Kidney epithelial cell (primary cell): ENCODE measurements at places on chromosomes 13 and 19. TPM values are rescaled to one million over a fixed set of nuclear protein-coding genes. Genes with fewer than 3 reads are reported as not detected.

PLPP2 gene
- total RNA-seq = 63.0 and 64.1 TPM in 2 replicates

TMEM145 gene
- 0.54 and 4.9 TPM in 2 replicates for total RNA-seq

UBAC2 gene
- 79.1 and 83.6 TPM in 2 replicates for total RNA-seq

DENND1C gene
- total RNA-seq = 1.6 and 4.6 TPM in 2 replicates

KLHL26 gene
- 7.5 and 9.6 TPM in 2 replicates for total RNA-seq

NOTCH3 gene
- 32.8 and 34.0 TPM in 2 replicates for total RNA-seq

OR7A5 gene
- not detected in 2 replicates for total RNA-seq

CCDC122 gene
- 7.3 and 7.4 TPM in 2 replicates for total RNA-seq

HPN gene
- total RNA-seq = 1.6 and 2.3 TPM in 2 replicates

PPP1R13L gene
- 30.9 and 34.5 TPM in 2 replicates for total RNA-seq

ZSCAN4 gene
- total RNA-seq = not detected in 2 replicates

EHD2 gene
- 32.5 and 37.4 TPM in 2 replicates for total RNA-seq

SKA3 gene
- total RNA-seq = 5.8 and 10.1 TPM in 2 replicates

CPB2 gene
- total RNA-seq = not detected in 2 replicates

DAND5 gene
- not detected in 2 replicates for total RNA-seq

ZNF578 gene
- total RNA-seq = 3.8 and 4.0 TPM in 2 replicates

SIGLEC7 gene
- total RNA-seq = not detected in 2 replicates

CIRBP gene
- 298 and 403 TPM in 2 replicates for total RNA-seq

ABCA7 gene
- 16.4 and 17.0 TPM in 2 replicates for total RNA-seq

DACH1 gene
- 1.2 and 1.6 TPM in 2 replicates for total RNA-seq

ZNF493 gene
- total RNA-seq = 8.6 and 9.7 TPM in 2 replicates

LGALS14 gene
- not detected in 2 replicates for total RNA-seq

CCDC194 gene
- total RNA-seq = not detected in 2 replicates

DZIP1 gene
- total RNA-seq = 25.3 and 29.0 TPM in 2 replicates

ENOX1 gene
- 0.71 and 1.5 TPM in 2 replicates for total RNA-seq

LRFN3 gene
- total RNA-seq = 14.4 and 24.8 TPM in 2 replicates

GAPDHS gene
- not detected in 2 replicates for total RNA-seq

RASAL3 gene
- total RNA-seq = not detected in 2 replicates

NCAN gene
- total RNA-seq = 0.17 TPM in 1 of 2 replicates, not detected in the other

TEX101 gene
- total RNA-seq = not detected in 2 replicates

ATP11A gene
- total RNA-seq = 31.5 and 40.3 TPM in 2 replicates

NEK5 gene
- total RNA-seq = 0.33 and 0.82 TPM in 2 replicates

SLC25A15 gene
- 27.5 and 33.4 TPM in 2 replicates for total RNA-seq

PTGIR gene
- total RNA-seq = 0.48 TPM in 1 of 2 replicates, not detected in the other

KATNAL1 gene
- total RNA-seq = 10.0 and 13.3 TPM in 2 replicates
